ENCODE measurements at places on chromosomes 4 and X. TPM values are rescaled to one million over a fixed set of nuclear protein-coding genes. Genes with fewer than 3 reads are reported as not detected.

NSUN7 gene
- total RNA-seq, result 22.4 TPM

- no peak for DNase-seq
Measured at GRCh38 chrX:952816-953215, 259.6 kb downstream of the CRLF2 start.

- no peak for DNase-seq
Measured at GRCh38 chr4:15906020-15906443, 32.5 kb downstream of the FGFBP1 start.

TRIM75 gene
- total RNA-seq, result not detected

DNA sequence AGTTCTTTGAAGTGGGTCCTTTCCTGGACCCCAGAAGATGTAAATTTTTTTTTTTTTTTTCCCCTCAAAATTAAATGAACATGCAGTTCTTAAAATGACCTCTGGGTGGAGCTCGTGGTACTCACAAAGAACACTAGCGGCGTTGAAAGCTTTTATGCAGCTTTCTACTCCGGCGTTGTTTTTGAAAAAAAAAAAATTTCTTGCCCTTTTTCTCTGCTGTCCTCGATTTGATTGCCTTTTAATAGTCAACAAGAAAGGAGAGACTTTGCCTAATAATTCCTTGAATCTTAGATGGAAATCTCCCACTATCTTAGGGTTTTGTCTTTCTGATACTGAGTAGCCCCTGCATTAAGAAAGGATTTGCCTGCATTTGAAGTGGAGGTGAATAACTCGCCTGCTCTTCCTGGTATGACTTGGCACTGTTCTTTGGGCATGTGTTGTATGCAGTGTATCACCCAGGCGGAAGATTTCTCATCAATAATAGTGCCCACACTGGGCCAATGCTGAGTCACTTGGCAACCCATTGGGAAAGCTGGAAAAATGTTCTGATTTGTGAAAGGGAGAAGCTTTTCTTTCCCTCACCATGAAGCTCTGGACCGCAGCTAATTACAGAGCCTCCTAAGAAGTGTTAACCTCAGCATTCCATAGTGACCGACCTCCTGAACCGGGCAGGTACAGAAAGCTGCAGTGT lies 104.0 kb downstream of the PHEX start:
- DNase-seq, result no peak

DNA sequence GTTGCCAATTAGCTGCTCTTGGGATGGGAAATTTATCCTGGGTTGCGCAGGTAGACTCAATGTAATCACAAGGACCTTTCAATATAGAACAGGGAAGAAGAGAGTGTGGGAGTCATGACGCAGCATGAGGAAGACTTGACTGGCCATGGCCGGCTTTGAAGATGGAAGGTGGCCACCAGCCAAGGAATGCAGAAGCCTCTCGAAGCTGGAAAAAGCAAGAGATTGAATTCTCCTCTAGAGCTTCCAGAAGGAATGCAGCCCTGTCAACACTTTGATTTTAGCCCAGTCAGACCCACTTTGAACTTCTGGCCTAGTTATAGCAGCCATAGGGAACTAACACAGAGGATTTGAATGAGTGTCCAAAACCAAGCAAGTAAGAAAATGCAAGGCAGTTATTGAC lies 14.7 kb upstream of the SH3KBP1 start:
- DNase-seq, result no peak

DNA sequence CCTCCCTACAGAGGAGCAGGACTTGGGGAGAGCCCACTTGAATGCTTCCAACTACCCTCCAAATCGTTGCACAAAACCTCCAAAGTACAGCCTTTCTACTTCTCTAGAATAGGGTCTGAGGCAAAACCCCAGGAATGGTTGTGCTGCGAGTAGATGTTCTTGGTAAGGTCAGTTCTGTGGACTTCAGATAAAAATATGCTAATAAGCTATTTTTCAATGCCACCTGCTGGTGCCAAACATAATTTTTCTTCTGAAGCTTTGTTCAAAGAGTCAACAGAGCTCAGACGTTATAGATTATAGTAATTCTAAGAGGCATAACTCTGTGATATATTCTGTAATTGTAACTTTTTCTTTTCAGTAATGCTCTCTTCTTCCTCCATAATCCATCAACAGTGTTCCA lies 425.7 kb downstream of the GPAT3 start:
- DNase-seq, result no peak

- no peak for DNase-seq
Measured at GRCh38 chr4:186740822-186741221, 17.2 kb upstream of the FAT1 start.

ABCG2 gene
- total RNA-seq, result 0.82 TPM

GRCh38 chr4:8316911-8317351 lies 47.4 kb downstream of the HTRA3 start:
- peak; percentile 18 for DNase-seq

DGAT2L6 gene
- not detected for total RNA-seq

GLRA2 gene
- not detected for total RNA-seq

- no peak for DNase-seq
Measured at GRCh38 chr4:152209772-152210493, 326.0 kb downstream of the FBXW7 start.

DNA sequence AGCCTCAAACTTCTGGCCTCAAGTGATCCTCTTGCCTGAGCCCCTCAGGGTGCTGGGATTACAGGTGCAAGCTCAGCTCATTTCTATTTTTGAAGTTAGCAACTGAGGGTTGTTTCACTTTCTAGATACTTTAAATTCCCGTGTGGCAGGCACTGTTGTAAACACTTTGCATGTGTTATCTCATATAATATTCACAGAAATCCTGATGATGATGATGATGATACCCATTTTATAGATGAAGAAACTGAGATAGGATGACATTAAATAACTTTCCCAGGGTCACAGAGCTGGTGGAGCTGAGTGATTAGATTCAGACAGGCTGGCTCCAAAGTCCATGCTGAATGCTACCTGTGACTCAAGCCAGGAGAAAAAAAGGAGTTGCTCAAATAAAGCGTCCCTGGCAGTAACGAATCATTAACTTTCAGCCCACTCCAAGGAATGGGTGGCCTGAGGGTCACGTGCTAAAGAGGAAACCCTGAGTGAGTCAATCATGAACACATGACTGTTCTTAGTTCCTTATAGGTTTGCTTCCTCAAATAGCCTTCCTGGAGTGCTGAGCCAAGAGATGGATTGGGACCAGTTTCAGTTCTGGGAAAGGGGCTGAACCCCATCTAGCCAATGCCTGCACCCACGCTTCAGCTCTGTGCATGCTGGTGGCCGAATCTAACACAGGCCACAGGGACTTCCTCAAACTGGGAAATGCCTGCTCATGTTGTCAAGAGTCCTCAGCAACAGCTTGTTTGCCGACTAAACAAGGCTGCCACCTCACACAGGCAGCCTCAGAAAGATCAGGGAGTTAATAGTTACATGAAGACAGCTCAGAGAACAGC lies 52.8 kb downstream of the RBM47 start:
- DNase-seq, result no peak

PTCHD1 gene
- total RNA-seq, result 7.2 TPM

GRCh38 chr4:5096261-5096660 lies 45.0 kb downstream of the STK32B start:
- DNase-seq, result no peak

SHISA3 gene
- 3.3 TPM for total RNA-seq

- DNase-seq, result no peak
Measured at GRCh38 chrX:96424007-96424406, 260.6 kb upstream of the DIAPH2 start.

- no peak for DNase-seq
Measured at GRCh38 chrX:13373431-13374187, 53.8 kb upstream of the ATXN3L start.

DNA sequence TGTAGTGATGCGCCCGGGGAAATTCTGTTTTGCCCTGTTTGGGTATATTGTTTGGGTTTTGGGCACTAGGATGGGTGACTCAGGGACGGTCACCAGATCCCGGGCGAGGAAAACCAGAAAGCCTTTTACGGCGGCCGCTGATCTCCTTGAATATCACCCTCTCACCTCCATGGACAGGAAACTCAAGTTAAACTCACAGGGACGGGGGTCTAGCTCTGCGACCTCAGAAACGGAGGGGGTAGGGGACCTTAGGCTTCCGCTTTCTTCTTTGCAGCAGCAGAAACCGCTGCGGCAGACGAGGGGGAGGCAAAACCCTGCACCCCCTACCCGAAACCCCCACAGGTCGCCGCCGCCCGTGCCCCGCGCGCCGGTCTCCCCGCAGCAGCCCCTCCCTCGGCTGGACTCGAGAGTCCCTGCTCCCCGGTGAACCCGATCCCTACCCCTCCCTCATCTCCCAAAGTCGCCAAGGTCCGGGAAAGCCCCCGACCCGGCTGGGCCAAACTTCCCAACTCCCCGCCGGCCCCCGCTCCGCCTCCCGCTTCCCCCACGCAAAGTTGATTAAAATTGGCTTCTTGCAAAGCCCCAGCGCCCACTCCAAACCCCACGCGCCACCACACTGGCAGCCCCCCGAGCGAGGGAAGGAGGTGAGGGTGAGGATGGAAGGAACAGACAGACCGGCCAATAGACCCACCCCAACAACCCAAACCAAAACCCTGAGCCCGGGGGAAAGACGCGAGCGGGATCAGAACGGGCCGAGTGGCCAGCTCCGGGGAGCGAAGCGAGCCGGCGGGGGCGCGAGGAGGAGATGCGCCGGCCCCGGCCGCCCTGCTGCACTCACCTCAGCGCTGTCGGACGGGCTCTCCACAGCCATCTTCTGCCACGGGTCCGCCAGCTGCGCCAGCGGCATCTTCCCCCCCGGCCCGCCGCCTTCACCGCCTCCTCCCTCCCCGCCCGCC lies 705 bp downstream of the RPS6KA3 start:
- peak; percentile 41 for DNase-seq

GRCh38 chr4:95188701-95189370 lies 359.9 kb downstream of the UNC5C start:
- DNase-seq, result no peak

- no peak for DNase-seq
Measured at GRCh38 chr4:13615161-13615560, 12.4 kb downstream of the BOD1L1 start.

DNA sequence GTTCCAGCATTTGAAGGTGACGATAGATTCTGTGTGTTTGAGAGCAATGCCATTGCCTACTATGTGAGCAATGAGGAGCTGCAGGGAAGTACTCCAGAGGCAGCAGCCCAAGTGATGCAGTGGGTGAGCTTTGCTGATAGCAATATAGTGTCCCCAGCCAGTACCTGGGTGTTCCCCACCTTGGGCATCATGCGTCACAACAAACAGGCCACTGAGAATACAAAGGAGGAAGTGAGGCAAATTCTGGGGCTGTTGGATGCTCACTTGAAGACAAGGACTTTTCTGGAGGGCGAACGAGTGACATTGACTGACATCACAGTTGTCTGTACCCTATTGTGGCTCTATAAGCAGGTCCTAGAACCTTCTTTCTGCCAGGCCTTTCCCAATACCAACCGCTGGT lies 142.0 kb downstream of the PLS3 start:
- no peak for DNase-seq

COX7B2 gene
- total RNA-seq, result not detected

ANK2 gene
- 9.2 TPM for total RNA-seq

DNA sequence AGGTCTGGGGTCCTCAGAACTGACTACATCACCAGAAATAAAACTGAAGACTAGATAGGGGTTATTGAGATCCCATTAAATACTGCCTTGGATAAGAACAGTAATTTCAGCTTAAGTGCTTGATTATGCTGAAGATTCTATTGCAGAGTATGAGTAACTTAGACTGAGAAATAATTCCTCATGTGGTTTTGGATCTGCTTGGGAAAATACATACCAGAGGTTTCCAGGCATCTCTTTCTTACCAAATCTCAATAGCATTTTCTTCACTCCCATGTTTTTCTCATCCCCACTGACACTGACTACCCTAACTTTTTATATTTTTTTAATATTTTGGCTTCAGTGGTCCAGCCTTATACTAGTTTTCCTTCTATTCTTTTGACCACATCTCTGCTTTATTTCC lies 92.0 kb upstream of the TEX13D start:
- no peak for DNase-seq

ABLIM2 gene
- total RNA-seq, result 2.7 TPM

Data from mesothelial cell of epicardium (in vitro differentiated cells).